ENCODE measurements at places on chromosomes 4 and X. TPM values are rescaled to one million over a fixed set of nuclear protein-coding genes. Genes with fewer than 3 reads are reported as not detected.

Gene CT45A3
- total RNA-seq, result not detected

GRCh38 chrX:136694431-136695087 lies 46.6 kb downstream of the CD40LG start:
- peaks cover 27% of the 10 kb centered on the region for H3K27me3 ChIP-seq
- peaks cover 3% of the 10 kb centered on the region for H3K4me1 ChIP-seq
- peak; percentile 25 for DNase-seq
- H3K4me3 ChIP-seq, result no peak overlapping the region
- no peak overlapping the region for H3K27ac ChIP-seq

Gene HMX1
- not detected for total RNA-seq

Gene ARX
- total RNA-seq, result 1.8 TPM

- no peaks in the 10 kb centered on the region for H3K27me3 ChIP-seq
- no peak for DNase-seq
- H3K4me1 ChIP-seq, result no peaks in the 10 kb centered on the region
- H3K4me3 ChIP-seq, result no peak overlapping the region
- H3K36me3 ChIP-seq, result no peaks in the 10 kb centered on the region
These were observed 16.7 kb downstream of the SLC7A11 start for GRCh38 chr4:138225477-138225876.

DNA sequence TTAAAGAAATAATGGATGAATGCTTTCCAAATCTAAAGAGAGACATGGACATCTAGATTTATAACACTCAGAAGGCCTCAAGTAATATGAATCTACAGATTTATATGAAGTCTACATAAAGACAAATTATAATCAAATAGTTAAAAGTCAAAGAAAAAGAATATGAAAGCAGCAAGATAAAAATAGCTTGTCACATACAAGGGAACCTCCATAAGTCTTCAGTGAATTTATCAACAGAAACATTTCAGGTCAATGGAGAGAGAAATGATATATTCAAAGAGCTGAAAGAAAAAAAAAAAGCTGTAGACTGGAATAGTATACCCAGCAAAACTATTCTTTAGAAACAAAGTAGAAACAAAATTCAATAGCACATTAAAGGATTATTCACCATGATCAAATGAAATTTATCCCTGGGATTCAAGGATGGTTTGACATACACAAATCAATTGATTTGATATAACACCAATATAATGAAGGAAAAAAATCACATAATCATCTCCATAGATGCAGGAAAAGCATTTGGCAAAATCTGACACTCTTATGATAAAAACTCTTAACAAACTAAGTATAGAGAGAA lies 346.6 kb upstream of the PABPC4L start:
- H3K4me3 ChIP-seq, result no peak overlapping the region
- H3K27ac ChIP-seq, result no peak overlapping the region
- H3K36me3 ChIP-seq, result no peaks in the 10 kb centered on the region
- no peak for DNase-seq
- H3K27me3 ChIP-seq, result no peaks in the 10 kb centered on the region
- H3K4me1 ChIP-seq, result no peaks in the 10 kb centered on the region

DNA sequence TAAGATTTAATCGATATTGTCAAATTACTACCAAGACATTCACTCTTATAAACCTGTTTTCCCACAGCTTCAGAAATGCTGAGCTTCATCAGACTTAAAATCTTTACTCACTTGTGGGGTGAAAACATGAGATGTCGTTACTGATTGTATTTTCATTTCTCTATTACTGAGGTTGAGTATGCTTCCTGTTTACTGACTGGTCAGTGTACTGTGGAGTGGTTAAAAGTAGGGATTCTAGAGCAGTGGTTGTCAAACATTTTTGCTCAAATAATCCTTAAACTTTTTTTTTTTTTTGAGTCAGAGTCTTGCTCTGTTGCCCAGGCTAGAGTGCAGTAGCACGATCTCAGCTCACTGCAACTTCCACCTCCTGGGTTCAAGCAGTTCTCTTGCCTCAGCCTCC lies 50.3 kb downstream of the NSUN7 start:
- H3K27ac ChIP-seq, result no peak overlapping the region
- DNase-seq, result no peak
- no peaks in the 10 kb centered on the region for H3K4me1 ChIP-seq
- peaks cover 3% of the 10 kb centered on the region for H3K27me3 ChIP-seq
- H3K36me3 ChIP-seq, result no peaks in the 10 kb centered on the region
- no peak overlapping the region for H3K4me3 ChIP-seq

GRCh38 chr4:126051689-126052424 lies 737.1 kb downstream of the FAT4 start:
- no peaks in the 10 kb centered on the region for H3K4me1 ChIP-seq
- no peaks in the 10 kb centered on the region for H3K36me3 ChIP-seq
- H3K27me3 ChIP-seq, result no peaks in the 10 kb centered on the region

DNA sequence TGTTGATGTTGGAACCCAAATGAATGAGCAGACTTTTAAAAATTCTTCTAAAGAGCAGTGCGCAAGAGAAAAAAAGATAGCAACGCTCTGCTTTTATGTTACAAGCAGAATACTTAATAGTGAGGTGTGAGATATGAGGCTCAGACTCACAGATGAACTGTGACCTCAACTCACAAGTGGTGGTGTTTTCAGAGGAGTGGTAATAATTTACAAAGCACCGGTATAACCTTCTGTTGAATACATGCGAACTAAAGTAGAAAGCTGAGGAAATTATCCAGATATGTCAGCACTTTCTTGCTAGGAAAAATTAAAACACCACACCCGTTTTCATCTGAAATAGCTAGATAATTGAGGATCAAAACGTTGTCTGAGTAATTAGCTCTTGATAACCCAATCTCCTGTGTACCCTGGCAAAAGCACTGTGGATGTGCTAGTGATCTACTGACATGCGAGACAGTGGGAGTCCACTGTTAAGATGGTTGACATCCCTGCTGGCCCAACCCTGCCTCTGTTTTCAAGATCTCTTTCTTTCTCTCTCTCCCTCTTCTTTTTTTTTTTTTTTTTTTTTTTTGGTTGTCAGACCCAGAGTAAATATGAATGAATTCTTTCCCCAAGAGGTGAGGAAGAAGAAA lies 6.9 kb upstream of the TLL1 start:
- H3K4me1 ChIP-seq, result no peaks in the 10 kb centered on the region
- no peak overlapping the region for H3K4me3 ChIP-seq
- H3K36me3 ChIP-seq, result no peaks in the 10 kb centered on the region

DNA sequence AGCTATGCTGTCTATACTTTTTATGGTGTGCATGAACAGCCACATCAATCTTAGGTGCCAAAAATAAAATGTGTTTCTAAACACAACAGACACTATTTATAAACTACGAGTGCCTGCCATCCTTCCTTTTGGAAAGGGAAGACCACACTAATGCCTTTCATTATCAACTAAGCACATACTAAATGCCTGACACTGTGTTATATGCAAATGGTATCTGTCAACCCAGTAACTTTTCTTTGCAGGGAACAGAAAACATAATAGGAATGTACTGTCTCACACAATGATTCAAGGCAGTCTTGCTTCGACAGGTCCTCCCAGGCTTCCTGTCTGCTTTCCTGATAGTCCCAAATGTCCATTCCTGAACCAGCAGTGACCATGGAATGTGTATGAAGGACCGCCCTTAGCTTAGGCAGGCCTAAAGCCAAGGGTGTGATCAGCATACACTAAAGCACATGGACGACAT lies 43.8 kb downstream of the ADGRA3 start:
- peaks cover 2% of the 10 kb centered on the region for H3K4me1 ChIP-seq
- H3K36me3 ChIP-seq, result no peaks in the 10 kb centered on the region
- peak; percentile 50 for DNase-seq
- H3K27me3 ChIP-seq, result no peaks in the 10 kb centered on the region
- H3K4me3 ChIP-seq, result no peak overlapping the region
- H3K27ac ChIP-seq, result no peak overlapping the region
